ENCODE measurements at places on chromosomes 7 and 10.

GRCh38 chr10:1420661-1421362 is 316.5 kb downstream of the ADARB2 start:
- DNase-seq: peak; percentile 84

GRCh38 chr7:156220701-156221100 is 408.4 kb upstream of the SHH start:
- DNase-seq: no peak

- DNase-seq: peak; percentile 72
Observed at GRCh38 chr7:2522780-2523433, 3.3 kb downstream of the LFNG start.

DNA sequence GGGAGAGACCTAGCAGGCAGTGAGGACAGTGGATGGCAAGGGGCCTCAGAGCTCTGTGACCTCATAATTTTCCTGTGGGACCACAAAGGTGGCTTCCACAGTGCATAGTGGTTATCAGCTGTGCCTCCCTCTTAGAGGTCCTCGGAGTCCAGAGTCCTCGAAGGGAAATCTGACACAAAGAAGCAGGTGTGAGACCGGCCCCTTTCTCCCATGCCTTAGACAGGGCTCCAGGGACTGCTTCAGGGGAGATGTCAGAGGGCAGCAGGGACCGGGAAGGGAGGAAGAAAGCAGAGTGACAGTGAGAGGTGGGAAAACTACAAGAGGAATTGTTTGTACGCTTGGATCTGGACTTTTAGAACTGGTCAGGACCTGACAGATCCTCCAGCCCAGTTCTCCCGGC is 66.3 kb downstream of the BAMBI start:
- DNase-seq: no peak

GRCh38 chr10:86950349-86950748 is 7.1 kb downstream of the MMRN2 start:
- peak; percentile 5 for DNase-seq

DNA sequence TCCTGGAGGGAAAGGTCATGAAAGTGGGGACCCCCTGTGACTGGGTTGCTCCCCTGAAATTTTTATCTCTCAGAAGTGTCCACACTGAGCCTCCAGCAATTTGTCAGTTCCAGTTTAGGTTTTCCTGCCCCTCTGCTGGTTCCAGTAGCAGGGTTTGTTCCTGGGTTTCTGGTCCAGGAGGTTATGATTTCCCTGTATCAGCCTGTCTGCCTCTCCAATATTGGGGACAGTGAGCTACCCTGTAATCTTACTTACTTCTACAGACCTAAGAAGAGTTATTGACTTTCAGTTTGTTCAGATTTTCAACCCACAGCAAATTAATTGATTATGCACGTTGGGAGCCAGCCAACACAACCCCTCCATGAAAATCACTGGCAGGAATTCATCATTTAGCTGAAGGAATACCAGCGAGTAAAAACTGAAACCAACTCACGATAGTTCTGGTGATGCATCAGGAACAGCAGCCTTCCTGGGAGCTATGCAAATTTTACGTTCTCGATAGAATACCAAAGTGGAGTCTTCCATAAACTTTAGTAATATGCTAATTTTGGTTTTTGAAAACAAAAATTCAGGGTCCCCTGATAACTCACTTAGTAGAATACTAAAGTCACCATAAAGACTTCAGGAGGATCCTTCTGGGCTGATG is 31.3 kb upstream of the IL15RA start:
- DNase-seq: no peak

DNA sequence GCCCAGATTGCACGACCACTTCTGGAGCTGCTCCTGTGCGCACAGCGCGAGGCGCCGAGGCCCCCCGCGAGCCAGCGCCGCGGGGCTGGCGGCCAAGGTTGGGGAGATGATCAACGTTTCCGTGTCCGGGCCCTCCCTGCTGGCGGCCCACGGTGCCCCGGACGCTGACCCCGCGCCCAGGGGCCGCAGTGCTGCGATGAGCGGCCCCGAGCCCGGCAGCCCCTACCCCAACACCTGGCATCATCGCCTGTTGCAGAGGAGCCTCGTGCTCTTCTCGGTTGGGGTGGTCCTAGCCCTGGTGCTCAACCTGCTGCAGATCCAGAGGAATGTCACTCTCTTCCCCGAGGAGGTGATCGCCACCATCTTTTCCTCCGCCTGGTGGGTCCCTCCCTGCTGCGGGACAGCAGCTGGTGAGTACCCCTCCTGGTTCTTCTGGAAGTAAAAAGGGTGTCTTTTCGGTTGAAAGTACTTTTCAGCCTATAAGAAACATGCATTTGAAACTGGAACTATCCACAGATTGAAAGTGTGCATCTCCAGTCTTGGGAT is 683 bp downstream of the INSIG1 start:
- peak; percentile 36 for DNase-seq

DNA sequence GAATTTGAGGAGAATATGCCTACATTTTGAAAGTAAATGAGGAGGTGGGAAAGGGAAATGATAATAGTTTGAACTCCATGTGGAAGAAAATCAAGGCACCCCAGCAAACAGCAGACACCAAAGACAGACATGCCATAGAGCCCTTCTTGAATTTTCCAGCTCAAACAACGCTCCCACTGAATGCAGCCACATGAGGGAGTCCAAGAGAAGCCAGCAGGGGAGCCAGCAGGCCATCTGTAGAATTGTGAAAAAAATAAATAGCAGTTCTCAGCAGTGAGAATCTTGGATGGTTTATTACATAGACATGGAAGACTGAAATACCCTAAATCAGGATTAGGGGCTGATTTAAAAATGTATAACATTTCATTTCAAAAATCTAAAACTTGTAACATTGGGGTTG is 1567.3 kb upstream of the LRRTM3 start:
- DNase-seq: no peak

DNA sequence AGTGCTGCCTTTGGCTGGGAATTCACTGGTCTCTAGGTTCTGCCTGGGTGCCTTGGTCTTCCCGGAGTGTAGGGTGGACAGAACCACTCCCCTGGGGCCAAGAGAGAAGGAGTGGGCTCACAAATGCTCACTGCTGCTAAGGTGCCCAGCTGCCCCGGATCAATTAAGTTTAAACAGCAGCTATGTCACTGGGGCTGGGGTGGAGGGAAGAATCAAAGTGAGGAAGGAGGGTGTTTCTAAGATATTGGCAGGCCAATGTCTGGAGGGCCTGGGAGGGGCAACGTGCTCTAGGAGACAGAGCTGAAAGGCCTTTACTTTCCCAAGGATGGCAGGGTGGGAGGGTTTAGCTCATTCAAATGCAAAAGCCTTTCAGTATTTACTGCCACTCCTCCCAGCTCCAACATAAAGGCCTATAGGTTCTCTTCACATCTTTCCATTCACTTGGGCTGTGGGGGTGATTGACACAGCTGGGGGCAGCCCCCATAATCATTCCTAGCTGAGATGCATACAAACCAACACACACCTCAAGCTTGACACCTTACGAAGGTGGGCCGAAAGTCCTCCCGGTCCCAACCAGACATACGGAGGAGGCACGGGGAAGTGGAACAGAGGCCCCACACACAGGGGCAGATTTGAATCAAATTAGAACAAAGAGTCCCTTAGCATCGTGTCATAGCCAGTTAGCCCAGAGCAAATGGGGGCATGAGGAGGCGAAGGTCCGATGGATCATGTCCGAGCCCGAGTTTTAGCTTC is 108.0 kb upstream of the EFCAB10 start:
- DNase-seq: no peak

DNA sequence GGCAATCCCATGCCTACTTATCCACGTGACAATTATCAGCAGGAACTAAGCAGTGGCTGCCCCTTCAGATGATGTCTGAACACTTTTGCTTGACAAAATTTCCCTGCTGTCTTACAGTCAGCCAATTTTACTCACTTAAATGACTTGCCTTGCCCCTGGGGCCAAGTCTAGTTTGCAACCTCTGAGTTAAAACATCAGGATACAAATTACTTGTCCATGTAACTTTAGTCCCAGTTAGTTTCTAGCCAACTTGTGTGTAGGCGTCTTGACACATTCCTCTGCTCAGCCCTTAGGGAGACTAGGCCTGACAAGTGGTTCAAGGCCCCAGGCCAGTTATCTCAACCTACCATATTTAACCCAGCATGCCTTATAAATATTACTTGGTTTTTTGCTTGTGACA is 11.6 kb upstream of the TYSND1 start:
- no peak for DNase-seq

GRCh38 chr7:113832196-113832745 is 86.5 kb downstream of the PPP1R3A start:
- no peak for DNase-seq

GRCh38 chr10:63106111-63106755 is 26.9 kb upstream of the NRBF2 start:
- DNase-seq: no peak

GRCh38 chr10:17599089-17599488 is 18.1 kb downstream of the HACD1 start:
- no peak for DNase-seq

Data from activated CD4-positive, alpha-beta T cell treated with anti-CD3 and anti-CD28 coated beads for 36 hours (primary cell).